ENCODE measurements at places on chromosomes 5 and 9.

- no peak for DNase-seq
Observed at GRCh38 chr9:103372828-103373227, 377.7 kb downstream of the CYLC2 start.

GRCh38 chr5:17219469-17219868 is 2.0 kb downstream of the BASP1 start:
- DNase-seq: no peak

- no peak for DNase-seq
Observed at GRCh38 chr9:106846857-106847256, 16.1 kb upstream of the ZNF462 start.

- no peak for DNase-seq
Observed at GRCh38 chr5:2263763-2264162, 381.0 kb upstream of the IRX4 start.

GRCh38 chr9:130970052-130970451 is 31.0 kb upstream of the FIBCD1 start:
- DNase-seq: no peak

DNA sequence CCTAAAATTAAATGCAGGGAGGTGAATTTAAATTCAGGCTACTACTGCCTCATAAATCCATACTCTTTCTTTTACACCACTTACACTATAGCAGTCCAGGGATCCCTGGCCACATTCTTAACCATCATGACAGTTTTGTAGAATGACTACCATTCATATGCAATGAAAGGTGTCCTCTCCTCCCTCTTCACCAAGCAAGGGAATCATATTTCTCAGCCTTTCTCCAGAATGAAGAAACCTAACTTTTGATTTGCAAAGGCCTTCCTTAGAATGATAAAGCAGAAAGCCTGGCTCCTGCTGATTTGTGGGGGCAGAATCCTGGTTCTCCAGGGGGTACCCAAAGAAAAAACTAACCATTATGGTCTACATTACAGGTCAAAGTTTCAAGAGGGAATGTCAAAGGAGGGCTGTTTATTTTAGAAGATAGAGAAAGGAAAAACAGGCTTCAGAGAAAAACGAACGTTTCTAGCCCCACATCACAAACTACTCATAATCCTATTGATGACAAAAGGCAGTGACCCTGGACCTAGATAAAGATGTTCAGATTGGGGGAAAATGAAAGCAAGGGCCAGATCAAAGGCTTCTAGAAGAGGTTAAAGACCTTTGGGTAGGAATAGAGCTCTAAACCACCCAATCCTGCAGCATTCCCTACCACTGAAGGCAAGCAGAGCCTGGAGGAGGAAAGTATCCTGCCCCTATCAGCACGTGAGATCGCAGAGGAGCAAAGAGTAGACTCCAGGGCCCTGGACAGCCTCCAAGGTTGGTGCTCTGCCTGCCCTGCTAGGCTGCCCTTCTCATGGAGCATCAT is 11.5 kb downstream of the WNT8A start:
- no peak for DNase-seq

GRCh38 chr5:123119334-123119986 is 30.4 kb downstream of the PRDM6 start:
- no peak for DNase-seq

DNA sequence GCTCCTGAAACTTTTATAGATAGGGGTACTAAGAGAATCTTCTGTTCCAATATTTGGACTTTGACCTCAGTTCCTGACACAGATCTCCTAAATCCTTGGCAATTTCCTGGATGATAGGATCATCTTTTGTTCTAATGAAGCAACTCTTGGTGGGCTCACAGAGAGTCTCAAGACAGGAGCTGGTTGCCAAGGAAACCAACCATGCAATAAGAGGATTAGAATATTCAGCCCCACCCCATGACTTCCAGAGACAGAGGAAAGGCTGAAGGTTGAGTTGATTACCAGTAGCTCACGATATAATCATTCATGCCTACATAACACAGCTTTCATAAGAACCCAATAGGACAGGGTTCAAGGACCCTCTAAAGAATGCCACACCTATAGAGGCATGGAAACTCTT is 2050.2 kb upstream of the CDH6 start:
- DNase-seq: no peak

- DNase-seq: no peak
Observed at GRCh38 chr9:119758990-119759389, 389.8 kb upstream of the BRINP1 start.

GRCh38 chr9:90046317-90046861 is 441.6 kb downstream of the GADD45G start:
- no peak for DNase-seq

- no peak for DNase-seq
Observed at GRCh38 chr9:135589596-135590485, 28.3 kb downstream of the PAEP start.

GRCh38 chr5:166331521-166331920 is 1959.9 kb upstream of the WWC1 start:
- no peak for DNase-seq
